ENCODE measurements at places on chromosomes 6 and 20.

DNA sequence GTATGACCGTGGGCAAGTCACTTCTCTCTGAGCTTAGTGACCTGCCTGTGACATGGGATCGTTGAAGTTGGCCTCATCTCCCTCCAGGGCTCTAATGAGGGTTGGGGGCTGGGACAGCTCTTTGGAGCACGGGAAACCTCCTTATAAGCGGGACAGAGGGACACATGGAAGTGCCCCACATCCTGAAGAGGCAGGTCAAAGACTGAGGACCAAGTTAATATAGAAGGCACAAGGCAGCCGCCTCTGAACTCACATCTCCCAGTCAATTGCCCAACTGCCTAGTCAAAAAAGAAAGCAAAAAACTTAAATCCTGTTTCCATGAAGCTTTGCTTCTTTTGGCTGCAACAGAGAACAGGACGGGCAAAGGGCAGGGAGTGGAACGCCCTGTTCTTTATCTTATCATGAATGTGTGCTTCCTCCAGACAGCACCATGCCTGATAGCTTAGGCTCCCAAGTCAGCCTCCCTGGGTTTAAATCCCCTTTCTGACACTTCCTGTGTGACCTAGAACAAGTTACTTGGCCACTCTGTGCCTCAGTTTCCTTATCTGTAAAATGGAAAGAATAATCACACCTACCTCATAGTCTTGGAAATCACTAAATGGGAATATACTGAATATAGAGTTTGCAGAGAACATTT, 27.1 kb downstream of the LBP start:
- DNase-seq, result no peak

GRCh38 chr6:25499615-25500235, 152.3 kb upstream of the SCGN start:
- no peak for DNase-seq

DNA sequence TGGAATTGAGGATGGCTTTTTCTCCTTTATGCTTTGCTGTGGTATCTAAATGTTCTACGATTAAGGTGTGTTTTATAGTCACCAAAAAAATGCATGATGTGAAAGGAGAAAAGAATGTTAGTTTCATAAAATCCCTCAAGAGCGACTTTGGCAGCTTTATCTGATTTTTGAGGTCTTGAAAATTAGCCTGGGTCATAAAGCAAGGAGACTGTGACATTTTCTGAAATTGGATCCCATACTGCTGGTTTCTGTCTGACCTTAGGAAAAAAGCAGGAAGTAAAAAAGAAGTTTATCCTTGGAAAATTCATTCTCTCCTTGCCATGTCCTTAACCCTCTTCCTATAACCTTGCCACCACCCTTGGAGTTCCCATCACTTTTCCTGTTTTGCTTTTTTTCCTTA, 525.3 kb downstream of the CD83 start:
- DNase-seq, result no peak

DNA sequence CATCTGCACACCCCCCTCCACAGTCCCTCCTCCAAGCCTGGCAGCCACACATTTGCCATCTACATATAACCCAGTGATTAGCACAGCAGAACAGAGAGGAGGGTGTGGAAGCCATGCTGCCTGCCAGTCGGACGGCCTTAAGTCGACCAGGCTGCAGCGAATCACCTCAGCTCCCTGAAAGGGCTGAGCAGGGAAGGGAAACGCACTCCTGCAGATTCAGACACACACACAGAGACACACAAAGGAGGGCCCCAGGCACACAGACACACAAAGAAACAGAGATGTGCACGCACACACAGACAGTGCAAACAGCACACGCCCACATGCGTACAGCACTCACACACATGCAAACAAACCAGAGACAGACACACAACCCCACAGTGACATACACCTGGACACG, 11.2 kb upstream of the SIRPA start:
- no peak for DNase-seq

GRCh38 chr6:20332441-20333006, 69.2 kb upstream of the E2F3 start:
- DNase-seq, result no peak

DNA sequence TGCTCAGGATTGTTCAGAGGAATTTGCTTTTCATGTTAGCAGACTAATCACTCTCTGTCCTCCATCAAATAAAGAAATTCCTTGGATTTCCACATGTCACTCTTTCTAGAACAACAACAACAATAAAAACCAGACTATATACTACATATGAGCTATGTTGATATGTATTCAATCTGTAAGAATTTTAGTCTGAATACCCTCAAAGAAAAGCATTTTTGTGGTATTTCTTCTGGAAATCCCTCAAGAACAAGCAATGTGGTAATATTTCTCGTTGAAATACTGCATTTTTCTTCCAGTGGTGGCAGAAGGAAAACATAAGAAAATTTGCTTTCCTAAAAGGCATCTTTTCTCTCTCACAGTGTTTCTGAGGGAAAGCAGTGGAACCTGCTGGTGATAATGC, 312.6 kb upstream of the RSPO3 start:
- DNase-seq, result no peak

- DNase-seq, result no peak
Measured at GRCh38 chr6:11970114-11970513, 42.0 kb upstream of the HIVEP1 start.

DNA sequence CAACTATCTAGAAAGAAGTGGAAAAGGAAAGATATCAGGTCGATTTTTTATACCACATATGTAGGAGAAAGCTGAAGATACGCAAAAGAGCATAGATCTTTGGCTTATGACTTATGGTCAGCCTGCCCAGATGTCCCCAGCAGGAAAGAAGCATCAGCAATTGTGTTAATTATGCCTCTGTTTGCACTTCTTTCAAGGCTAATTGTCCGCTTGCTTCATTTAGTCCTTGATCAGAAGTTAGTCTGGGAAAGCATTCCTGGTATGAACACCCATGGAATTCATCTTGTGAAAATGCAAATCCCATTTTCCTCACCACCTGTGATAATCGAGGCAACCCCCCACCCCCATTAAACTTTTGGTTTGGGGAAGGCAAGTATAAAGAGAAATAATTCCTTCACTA, 62.8 kb downstream of the ATP9A start:
- DNase-seq, result no peak

GRCh38 chr6:170185175-170185978, 105.5 kb downstream of the DLL1 start:
- DNase-seq, result no peak

Measured in NCI-H1694 (cell line).